ENCODE measurements at places on chromosomes 11 and 22.

DNA sequence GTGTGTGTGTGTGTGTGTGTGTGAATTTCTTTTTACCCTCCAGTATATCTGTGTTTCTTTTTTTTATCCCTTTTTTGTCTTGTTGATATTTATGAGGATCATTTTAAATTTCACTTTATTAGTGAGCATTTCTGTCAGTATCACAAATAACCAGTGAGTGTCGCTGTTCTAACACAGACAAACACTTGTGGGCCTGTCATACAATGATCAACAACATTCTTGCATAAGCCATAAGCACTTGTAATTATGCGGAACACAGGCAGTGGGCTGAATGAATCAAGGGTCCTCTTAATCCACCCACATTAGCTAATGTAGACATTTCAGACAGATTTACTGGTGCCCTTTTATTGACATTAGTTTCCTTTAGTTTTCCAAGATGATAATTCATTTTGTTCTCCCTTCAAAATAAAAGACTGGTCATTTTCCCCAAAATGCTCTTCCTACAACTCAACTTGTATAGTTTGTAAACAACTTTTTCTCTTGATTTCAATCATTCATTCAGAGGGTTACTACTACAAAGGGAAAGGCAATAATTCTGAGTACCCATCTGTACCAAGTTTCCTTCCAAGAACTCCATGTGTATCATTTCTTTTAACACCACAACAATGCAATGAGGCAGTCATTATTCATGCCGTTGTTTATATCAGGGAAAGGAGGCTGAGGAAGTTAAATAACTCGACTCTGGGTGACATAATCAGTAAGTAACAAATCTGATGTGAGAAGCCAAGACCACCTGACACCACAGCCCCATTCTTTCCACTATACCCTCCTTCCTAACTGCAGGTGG is 34.5 kb upstream of the ANO3 start:
- peak; percentile 78 for DNase-seq

DNA sequence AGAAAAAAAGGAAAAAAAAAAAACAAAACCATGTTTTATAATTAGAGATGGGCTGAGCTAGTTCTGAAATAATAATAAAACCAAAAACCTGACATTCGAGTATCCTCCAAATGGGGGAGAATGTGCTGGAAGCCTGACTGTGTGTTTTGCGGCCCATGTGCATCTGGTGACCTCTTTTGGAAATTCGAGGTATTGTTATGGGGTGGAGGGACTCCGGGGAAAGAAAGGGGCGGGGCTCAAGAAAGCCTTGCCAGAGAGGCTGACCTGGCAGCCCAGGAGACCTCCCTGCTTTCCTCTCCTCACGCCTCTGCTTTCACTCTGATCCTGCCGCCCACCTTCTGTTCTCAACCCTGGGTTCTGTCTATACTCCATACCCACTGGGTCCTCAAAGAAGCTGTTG is 72.9 kb downstream of the CTTN start:
- DNase-seq, result no peak

DNA sequence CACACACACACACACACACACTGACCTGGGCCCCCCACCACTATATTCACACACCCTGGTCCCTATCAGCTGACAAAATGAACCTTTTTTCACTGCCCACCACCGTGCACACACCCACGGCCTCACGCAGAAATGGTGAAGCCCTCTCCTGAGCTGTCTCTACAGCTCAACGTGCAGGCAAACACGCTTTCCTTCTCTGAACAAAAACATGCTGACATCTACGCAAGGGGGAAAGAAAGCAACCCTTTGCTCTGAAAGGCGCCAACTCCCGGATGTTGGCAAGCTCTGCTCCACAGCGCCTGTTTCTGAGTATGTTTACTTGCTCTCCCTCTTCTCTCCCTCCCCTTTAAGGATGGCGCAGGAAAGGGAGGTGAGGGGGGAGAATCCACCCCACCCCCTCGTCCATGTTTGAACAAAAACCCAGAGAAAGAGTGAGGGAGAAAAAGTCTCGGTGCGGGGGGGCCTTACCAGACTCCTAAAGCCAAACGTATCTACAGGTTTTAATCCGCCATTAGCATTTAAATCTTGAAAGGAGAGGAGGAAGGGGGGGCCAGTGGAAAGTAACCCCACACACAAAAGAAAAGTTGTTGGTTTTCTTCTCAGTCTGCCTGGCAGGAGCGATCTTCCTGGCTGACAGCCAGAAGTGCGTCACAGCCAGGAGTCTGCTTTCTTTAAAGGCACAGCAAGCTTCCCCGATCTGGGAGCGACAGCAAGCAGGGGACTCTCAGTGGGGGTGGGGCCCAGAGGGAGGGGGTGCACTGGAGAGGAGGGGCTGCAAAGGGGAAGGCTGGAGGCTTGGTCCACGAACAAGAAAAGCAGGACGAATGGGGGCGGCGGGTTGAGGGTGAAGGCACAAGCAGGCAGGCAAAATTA is 39.6 kb downstream of the NUMA1 start:
- DNase-seq, result peak; percentile 95

- DNase-seq, result peak; percentile 39
These were observed 131.2 kb downstream of the BUD13 start for GRCh38 chr11:116641561-116642045.

Data from Ammon's horn (tissue), 1 donor.